ENCODE measurements at places on chromosomes 6 and 20.

GRCh38 chr6:97469451-97469850, 186.4 kb upstream of the MMS22L start:
- DNase-seq = no peak

DNA sequence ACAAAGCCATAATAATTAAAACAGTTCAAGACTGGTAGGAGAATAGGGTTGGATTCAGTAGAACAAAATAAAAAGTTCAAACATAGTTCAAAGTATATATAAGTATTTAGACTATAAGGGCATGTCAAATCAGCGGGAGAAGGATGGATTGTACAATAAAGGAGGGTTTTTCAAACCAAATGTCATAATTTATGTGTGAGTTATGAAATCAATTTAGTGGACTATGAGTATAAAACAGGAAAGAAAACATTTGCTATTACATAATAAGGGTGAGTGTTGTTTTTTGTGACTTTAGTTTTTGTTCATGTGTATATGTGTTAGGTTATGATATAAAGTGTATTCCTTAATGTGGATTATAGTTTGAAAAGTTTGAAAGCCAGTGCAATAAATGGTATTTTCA, 10.6 kb downstream of the ORC3 start:
- DNase-seq = no peak

DNA sequence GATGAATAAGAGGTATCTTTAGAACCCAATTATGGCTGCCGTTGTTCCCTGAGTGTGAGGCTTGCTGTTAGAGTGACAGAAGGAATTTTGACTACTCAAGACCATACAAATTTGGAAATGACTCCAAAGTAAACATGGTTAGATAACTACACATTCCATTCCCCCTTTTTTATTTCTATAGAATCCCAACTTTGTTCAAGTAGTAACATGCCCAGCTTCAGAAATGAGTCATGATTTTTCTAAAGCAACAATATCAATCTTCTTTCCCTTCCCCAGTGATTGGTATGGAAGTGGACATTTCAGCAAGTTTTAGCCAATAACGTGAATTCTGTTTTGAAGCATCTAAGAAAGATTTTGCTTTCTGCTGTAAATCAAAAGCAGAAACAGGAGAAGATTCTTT, 37.8 kb downstream of the HCRTR2 start:
- DNase-seq = no peak

- DNase-seq = no peak
These were observed 209.3 kb upstream of the SOX4 start for GRCh38 chr6:21384216-21384615.

DNA sequence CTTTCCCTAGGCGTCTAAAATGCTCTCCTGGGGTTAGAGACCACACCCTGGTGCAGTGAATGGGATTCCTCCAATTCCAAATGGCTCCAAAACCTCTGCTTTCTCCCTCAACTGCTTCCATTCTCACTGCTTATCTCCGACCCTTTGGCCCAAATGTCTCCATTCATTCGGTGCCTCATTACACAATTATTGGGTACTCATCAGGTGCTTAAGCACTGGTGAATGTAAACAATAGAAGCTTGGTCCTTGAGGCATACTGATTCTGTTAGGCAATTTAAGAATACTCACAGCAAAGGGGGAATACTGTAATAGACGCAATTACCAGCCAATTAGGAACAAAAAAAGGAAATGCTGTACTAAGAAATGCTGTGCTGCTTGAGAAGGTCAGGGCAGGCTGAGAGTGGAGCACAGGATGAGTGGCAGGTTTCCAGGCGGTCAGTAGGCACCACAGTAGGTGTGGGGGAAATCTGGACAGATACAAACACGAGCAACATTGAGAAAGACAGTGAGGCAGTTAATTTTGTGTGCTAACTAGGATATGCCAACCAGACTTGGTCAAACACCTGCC, 23.0 kb downstream of the GMDS start:
- DNase-seq = no peak

- no peak for DNase-seq
These were observed 309.9 kb upstream of the CDYL start for GRCh38 chr6:4466261-4466660.

DNA sequence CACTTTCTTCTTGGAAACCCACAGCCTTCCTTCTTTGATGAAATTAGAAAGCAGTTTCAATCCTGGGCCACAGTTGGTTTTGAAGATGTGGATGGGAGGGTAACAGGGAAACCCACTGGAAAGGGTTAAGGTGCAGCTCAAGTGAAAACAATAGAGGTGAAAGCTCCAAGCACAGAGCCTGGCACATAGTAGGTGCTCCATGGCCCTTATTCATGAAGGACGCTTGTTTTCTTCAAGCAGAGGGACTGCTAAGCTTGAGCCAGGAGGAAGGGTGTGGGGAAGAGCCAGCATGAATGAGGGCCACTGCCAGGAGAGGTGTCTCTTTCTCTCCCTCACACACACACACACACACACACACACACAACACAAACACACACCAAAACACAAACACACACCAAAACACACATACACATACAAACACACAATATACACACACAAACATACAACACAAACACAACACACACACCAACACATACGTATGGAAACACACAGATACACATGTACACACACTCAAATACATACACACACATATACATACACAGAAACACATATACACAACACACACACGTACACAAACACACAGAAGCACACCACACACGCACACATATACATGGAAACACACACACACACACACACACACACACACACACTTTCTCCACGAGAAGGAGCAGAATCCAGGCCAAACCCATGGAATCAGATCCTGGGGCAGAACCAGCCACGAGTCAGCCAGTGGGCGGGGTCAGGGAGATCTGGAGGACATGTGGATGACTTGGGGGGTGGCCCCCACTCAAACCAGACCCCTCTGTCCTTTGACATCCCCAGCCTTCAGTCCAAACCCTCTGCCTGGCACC, 23.7 kb upstream of the RBPJL start:
- no peak for DNase-seq

DNA sequence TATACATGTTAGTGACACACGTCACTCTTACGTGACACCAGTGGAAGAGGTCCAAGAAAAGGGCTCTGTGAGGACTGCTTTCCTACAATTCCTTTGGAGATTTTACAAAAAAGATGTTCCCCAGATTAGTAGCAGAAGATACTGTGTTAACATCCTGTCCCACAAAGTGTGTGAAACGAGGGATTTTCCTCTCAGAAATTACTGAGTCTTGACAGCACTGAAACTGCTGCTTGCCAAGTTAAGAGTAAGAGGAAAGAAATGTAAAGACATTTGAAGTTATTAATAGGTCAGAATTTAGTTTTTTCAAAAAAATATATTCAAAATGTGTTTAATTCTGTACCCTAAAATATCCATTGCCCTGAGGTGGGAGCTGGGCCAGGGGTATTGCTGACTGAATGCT, 58.8 kb upstream of the MAP7 start:
- no peak for DNase-seq

DNA sequence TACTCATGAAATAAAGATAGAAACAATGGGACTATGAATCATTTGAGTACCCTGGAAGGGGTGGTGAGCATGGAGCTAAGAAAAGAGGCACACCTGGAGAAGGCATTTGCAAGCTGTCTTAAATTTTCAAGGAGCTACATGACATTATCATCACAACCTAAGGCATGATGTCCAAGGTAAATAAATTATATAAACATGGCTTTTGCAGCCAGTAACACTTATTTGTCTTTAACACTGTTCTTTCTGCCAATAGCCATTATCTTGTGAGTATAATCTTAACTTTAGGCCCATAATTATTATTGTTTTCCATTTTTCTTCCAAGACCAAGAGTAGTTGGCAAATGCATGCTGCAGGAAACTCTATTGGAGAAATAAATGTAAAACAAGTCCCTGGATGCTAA, 63.7 kb downstream of the ALDH5A1 start:
- no peak for DNase-seq

DNA sequence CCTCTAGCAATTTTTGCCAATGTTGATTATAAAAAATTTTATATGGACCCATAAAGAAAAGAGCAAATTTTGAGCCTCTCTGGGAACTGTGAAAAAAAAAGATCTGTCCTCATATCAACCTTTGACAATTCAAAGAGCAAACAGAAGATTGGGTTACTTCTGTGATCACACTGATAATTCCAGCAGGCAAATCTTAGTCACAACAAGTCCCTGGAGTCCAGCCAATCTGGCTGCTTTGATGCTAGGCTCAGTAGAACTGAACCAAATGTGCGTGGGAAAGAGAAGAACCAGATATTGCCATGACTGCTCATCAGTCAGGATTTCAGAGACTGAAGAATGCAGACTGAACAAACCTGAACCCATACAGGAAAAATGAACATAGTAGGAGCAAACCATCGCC, 438.4 kb upstream of the FLRT3 start:
- no peak for DNase-seq

GRCh38 chr6:46078294-46078693, 51.5 kb upstream of the ENPP4 start:
- no peak for DNase-seq

GRCh38 chr20:1119128-1119505, 715 bp downstream of the PSMF1 start:
- DNase-seq = peak; percentile 5

- peak; percentile 43 for DNase-seq
These were observed 61.5 kb upstream of the FNDC1 start for GRCh38 chr6:159107451-159108260.

- DNase-seq = no peak
These were observed 60.7 kb downstream of the DTNBP1 start for GRCh38 chr6:15602154-15602553.

DNA sequence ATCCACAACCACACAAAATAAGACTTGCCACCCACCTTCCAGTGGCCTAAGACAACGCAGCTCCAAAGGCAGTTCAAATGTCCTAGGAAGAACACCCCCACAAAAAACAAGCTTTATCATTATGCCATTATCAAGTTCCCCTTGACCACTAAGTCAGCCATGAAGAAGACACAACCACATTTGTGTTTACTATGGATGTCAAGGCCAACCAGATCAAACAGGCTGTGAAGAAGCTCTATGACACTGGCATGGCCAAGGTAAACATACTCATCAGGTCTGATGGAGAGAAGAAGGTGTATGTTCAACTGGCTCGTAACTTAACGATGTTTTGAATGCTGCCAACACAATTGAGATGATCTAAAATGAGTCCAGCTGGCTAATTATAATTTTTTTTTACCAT, 26.1 kb downstream of the SEC63 start:
- DNase-seq = no peak

- DNase-seq = no peak
These were observed 8.0 kb downstream of the TGM2 start for GRCh38 chr20:38156888-38157634.

DNA sequence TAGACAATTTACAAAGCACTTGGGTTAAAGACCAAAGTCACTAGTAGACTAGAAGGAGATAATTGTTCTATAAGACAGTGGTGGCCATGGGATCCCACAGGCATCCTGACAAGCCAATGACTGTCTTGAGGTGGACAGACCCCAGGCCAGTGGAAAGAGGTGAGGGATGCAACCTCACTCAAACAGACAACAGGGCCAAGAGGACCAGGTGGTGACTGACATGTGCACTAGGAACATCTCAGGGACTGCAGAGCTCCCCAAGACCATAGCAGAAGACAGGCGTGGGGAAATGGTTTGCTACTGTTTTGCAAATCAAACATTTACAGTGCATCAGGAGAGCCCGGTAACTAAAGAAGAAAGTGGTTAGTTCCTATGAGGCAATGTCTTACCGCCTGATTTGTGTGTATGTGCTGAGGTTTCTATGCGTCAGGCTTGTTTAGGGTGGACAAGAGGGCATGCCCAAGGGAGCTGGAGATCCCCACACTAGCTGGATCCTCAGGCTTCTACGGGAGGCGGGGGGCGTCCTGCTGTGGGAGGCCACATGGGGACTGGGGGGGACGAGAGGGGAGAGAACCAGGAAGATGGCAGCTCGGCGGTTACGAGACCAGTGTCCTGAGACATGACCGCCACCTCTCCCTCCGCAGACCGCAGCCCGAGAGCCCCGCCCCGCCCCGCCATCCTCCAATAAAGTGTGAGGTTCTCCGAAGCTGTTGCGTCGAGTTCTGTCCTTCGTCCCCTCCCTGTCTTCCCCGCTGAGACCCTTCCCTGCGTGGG, 623 bp upstream of the MRPS26 start:
- no peak for DNase-seq

GRCh38 chr6:43097098-43097489, 21.0 kb downstream of the PTK7 start:
- DNase-seq = no peak

- DNase-seq = peak; percentile 10
These were observed 259.9 kb downstream of the ADGRG6 start for GRCh38 chr6:142561511-142562265.

GRCh38 chr6:34615574-34616226, 59.6 kb upstream of the SPDEF start:
- no peak for DNase-seq

- DNase-seq = no peak
These were observed 33.2 kb upstream of the NCOA3 start for GRCh38 chr20:47468290-47469050.

- no peak for DNase-seq
These were observed 84.5 kb upstream of the FAM184A start for GRCh38 chr6:119163006-119163405.

DNA sequence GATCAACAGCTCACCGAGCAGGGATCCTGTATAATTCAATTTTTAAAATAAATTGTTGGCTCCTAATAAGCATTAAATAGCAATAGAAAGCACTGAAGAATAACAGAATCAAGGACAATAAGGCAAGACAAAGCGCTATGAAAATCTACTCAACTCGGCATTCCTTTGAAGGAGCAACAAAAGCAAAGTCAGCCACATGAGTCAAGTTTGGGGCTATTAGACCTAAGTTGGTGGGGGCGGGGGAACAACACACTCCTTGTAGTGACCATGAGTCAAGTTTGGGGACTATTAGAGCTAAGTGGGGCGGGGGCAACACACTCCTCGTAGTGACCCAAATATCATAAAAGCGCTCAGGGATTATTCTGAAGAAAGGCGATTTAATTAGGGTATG, 120.0 kb downstream of the FOXC1 start:
- DNase-seq = no peak

DNA sequence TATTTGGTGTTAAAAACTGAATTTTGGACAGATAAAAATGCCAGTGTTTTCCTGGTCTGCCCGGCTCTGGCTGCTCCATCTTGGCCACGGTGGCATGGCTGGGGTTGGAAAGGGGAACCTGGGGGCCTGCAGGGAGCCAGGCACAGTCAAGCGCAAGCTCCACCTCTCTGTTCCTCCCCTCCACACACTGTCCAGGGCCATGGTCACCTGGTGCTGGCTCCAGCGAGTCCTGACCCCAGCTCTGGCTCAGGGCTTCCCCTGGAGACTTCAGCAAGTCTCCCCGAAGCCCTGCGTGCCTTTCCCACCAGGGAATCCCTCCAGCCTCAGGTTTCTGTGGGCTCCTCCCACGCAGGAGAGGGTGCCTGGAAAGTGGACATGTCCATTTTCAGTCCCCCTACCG, 298.5 kb downstream of the QKI start:
- no peak for DNase-seq

GRCh38 chr6:100269189-100269588, 195.5 kb downstream of the SIM1 start:
- DNase-seq = no peak

GRCh38 chr6:162029873-162030576, 697.5 kb downstream of the PRKN start:
- DNase-seq = peak; percentile 12

Data from activated CD4-positive, alpha-beta T cell treated with anti-CD3 and anti-CD28 coated beads, Interleukin-2, Interleukin-6, amounts not matched to agents 100 ng/mL and 50 ng/mL, durations not matched to agents 16 hours and 8 hours (primary cell).